Spinal cord (tissue), 10 donors: ENCODE measurements at places on chromosomes 4 and X. TPM values are rescaled to one million over a fixed set of nuclear protein-coding genes. Genes with fewer than 3 reads are reported as not detected.

GRCh38 chr4:165312506-165312905 lies 15.0 kb upstream of the MSMO1 start:
- no peak for DNase-seq

DNA sequence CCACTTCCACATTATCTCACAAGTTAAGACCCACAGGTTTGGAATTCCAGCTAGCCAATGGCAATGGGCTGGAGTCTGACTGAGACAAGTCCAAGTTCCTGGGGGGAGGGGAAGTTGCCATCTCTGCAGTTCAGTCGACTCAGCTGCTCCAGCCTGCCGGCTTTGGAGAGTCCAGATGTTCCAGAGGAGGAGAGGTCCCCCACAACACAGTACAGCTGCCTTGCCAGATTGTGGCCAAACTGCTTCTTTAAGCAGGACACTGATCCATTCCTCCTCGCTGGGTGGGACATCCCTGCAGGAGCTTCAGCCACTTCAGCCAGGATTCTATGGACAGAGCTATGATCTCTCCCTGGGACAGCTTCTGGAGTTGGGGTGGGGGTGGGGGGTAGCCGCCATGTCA lies 199.2 kb downstream of the EDA start:
- DNase-seq = no peak

DNA sequence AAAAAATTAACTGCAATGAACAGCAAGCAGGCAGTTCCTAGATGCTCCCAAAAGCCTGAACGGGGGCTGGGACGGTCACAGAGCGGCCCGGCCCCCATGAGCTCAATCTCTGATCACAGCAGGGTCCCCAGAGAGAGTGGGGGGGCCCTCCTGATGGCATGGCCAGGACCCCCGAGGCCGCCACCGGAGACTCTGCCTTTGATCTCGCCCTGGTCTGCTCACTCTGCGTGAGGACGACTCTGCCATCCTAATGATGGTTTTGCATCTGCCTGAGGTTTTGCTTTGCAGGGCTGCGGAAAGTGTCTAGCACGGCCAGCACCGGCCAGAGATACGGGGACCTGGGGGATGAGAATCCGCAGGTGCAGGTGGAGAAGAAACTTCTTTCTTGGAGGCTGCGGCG lies 103.8 kb downstream of the SHOX start:
- no peak for DNase-seq

- no peak for DNase-seq
Measured at GRCh38 chr4:152220201-152220666, 315.7 kb downstream of the FBXW7 start.

DNA sequence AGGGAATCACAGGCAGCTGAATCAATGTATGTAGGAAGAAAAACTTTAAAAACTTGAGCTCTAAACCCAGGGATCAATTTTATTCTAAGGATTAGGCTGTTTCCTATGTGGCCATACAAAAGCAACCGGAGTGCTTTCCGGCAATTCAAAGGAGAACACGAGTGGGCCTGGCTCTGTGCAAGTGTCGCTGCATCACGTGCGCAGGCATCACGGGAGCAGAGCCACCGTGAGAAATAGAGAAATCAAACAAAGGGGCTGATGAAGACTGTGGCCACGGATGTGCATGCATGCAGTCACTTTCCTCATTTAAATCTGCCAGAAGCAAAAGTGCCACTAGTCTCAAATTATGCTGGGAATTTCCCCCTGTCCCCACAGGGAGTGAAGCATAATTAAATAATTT lies 196.9 kb downstream of the NSUN7 start:
- no peak for DNase-seq

GRCh38 chr4:7103031-7103606 lies 35.3 kb upstream of the GRPEL1 start:
- no peak for DNase-seq

DNA sequence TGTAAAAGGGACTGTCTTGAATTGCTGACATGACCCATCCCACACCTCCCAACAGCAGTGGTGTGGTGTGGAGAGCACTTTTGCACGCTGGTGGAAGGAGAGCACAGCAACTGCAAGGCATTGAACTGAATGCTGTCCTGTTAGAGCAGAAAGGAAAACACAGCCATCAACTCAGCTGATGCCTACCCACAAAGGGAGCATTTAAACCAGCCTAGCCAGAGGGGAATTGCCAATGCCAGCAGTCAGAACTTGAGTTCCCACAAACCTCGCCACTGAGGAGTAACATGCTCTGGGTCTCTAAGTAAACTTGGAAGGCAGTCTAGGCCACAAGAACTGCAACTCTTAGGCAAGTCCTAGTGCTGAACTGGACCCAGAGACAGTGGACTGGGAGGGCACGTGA lies 31.9 kb downstream of the MAGED4 start:
- DNase-seq = peak; percentile 13

Gene NPY1R
- total RNA-seq = 12.2 TPM

DNA sequence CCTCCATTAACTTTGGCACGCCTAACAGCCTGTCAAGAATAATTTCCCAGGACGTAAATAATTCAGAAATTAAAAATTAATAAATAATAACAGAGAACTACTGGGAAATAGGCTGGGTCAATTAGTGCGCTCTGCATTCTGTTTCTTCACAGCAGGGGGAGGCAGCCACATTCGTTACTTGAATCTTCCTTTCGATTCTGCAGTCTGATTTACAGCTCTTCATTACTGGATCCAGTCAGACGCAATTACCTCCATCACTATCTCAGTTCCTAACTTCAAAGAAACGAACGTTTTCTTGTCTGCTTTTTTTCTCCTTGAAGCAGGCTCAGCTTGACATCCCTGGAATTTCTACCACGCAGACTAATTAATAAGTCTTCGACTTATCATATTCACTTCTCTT lies 9.0 kb upstream of the RPL34 start:
- no peak for DNase-seq

Gene HAND2
- 0.20 TPM for total RNA-seq

- DNase-seq = peak; percentile 80
Measured at GRCh38 chrX:149938427-149938880, at the start of gene EOLA2. EOLA2 (minus strand) TSS chrX:149938491; CDS start chrX:149933874, 4,617 bp downstream.

- DNase-seq = no peak
Measured at GRCh38 chr4:15325987-15326386, 101.8 kb upstream of the C1QTNF7 start.

DNA sequence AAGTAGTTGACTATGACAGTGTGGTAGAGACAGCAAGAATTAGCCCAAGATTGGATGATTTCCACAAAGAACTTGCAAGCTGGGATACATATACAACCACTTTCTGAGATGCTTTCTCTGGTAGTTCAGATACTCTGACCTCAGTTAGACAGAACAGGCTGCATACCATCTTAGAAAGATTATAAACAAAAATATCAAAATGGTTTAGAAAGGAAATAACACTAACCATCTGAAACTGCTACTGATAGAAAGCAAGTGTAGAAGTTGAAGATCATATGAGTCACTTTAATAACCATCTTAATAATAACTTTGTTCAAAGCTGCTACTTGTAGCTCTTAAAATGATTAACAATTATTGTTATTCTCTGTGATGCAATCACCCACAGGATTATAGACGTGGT lies 255.4 kb upstream of the TTC29 start:
- DNase-seq = no peak

Gene NEIL3
- total RNA-seq = 5.5 TPM

DNA sequence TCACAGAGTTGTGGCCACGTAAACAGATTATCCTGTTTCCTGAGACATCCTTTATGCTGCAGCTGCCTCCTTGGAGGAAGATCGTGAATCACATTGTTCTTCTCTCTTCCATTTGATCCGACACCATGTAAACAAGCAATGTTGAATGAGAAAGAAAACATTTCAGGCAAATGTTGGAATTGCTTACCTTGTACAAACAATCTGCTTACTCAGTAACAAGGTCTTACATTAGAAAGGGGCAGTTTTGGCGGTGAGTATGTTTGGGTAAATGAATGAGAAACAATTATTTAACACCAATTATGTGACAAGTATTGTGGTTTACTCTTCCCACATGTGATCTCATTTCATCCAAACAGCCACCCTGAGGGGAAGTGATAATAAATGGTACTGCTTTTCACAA lies 637.8 kb downstream of the RAB28 start:
- DNase-seq = no peak

Gene WDFY3
- total RNA-seq = 96.3 TPM

DNA sequence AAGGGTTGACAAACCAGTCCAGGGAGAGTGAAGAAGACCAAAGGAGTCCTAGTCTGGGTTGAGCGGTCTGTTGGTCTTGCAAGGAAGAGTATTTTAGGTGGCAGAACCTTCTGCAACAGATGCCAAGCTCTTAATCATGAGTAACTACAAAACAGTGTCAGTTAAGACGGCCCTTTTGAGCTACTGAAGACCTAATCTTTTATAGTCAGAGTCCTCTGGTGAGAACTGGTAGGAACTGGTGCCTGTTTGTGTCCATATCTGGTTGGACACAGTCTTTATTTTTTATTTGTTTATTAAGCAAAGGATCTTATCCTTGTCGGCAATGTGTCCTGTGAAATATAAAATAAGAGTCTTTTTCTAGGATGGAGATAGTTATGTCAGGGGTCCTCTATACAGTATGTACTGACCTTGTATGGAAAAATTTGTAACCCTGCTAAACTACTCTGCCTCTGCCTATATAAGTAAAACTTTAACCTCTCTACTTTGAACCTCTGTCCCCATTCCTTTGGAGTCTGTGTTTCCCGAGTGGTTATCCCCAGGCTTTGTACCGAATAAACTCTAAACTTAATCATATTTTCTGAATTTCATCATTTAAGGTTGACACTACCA lies 47.1 kb downstream of the FAM13A start:
- DNase-seq = no peak

GRCh38 chr4:60790608-60791007 lies 409.5 kb upstream of the ADGRL3 start:
- no peak for DNase-seq

Gene NUDT10
- total RNA-seq = 17.3 TPM

Gene GATA1
- 0.39 TPM for total RNA-seq

DNA sequence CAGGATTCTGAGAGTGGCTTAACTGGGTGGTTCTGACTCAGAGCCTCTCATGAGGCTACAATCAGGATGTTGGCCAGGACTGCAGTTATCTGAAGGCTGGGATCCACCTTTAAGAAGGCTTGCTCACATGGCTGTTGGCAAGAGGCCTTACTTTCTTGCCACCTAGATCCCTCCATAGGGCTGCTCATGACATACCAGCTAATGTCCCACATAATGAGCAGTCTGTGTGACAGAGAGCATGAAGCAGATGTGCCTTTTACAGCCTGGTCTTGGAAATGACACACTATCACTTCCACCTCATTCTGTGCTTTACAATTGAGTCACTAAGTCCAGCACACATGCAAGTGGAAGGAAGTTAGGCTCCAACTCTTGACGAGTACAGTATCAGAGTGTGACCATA lies 4.3 kb upstream of the RBM3 start:
- no peak for DNase-seq

DNA sequence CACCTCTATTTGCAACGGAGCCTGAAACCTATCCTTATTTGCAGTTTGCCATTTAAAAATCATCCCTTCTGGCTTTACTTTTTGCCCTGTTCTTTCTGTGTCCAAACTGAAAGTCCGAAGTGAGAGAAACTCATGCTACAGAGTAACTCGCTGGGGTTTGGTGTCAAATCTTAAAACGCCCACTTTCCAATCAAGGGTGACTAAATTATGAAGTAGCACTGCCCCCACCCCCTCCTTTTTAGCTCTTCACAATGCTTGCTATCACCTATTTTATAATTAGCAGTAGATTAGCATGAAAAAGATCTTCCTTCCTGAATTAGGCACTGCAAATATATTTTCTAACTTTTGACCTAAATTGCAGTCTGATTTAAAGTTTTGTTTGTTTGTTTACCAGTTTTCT lies 52.5 kb downstream of the VGLL1 start:
- DNase-seq = no peak

Gene EREG
- total RNA-seq = 0.30 TPM

DNA sequence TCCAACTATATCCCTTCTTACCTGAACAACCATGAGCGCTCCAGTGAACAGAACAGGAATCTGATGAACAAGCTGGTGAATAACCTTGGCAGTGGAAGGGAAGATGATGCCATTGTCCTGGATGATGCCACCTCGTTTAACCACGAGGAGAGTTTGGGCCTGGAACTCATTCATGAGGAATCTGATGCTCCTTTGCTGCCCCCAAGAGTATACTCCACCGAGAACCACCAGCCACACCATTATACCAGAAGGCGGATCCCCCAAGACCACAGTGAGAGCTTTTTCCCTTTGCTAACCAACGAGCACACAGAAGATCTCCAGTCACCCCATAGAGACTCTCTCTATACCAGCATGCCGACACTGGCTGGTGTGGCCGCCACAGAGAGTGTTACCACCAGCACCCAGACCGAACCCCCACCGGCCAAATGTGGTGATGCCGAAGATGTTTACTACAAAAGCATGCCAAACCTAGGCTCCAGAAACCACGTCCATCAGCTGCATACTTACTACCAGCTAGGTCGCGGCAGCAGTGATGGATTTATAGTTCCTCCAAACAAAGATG lies 870.2 kb downstream of the ADGRL3 start:
- no peak for DNase-seq
